Foreskin keratinocyte (primary cell): ENCODE measurements at places on chromosomes 2 and 18.

DNA sequence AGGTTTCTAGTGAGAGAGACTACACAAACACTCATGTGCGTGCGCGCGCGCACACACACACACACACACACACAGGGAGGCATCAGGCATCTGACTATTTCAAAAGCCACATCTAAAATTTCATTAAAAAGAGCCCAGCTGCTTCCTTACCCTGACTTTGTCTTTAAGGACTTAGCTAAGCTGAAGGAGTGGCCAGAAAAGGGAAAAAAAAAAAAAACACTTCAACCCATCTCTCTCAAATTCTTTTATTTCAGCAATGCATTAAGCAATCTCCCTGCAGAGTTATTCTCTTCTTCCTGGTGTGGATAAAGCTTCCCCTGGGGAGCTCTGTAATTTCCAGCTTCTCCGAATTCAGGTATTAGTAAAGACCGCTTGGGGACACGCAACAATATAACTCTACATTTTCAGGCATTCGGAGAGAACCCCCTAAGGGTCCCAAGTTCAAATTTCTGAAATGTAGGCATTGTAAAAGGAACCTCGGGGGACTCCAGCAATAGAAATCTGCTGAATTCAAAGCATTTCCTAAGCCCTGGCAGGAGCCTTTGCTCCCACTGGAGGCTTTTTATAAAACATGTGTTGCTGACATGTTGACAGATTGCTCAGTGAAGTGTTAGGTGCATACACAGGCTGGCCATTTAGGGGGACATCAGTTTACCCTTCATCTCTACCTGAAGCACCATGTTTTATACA, 67.0 kb downstream of the ZNF521 start:
- no peak for DNase-seq

DNA sequence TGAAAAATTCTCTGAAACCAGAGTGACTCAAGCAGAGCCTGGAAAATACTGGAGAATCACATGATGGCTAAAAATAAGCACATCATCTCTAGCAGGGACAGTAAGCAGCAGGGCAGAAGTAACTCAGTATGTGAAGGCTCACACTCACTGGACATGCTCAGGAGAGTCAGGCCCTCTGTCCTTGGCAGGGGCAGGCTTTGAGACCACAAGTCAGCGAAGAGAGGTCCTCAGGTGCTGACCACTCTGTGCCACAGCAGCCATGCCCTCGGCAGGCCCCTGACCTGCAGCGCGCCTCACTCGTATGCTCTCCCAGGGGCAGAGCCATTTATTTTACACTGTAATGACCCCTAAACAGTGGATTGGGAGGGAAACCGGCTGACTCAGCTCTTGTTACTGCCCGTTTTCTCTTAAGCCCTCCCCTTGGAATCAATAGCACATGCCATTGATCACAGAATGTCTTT, 76.8 kb downstream of the MAPRE2 start:
- no peak for DNase-seq

- no peak for DNase-seq
These were observed 290.1 kb downstream of the CLIP4 start for GRCh38 chr2:29405266-29405665.

- DNase-seq: no peak
These were observed 33.9 kb downstream of the MAPRE2 start for GRCh38 chr18:35075132-35075531.

DNA sequence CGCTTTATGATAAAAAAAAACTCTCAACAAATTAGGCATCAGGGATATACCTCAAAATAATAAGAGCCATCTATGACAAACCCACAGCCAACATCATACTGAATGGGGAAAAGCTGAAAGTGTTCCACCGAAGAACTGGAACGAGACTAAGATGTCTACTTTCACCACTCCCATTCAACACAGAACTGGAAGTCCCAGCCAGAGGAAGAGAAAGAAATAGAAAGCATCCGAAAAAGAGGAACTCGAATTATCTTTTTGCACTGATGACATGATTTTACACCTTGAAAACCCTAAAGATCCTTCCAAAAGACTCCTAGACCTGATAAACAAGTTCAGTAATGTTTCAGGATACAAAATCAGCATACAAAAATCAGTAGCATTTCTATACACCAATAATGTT, 121.6 kb downstream of the ZRANB3 start:
- DNase-seq: no peak

- DNase-seq: no peak
These were observed 196.9 kb downstream of the ANKRD30B start for GRCh38 chr18:14944838-14945237.

DNA sequence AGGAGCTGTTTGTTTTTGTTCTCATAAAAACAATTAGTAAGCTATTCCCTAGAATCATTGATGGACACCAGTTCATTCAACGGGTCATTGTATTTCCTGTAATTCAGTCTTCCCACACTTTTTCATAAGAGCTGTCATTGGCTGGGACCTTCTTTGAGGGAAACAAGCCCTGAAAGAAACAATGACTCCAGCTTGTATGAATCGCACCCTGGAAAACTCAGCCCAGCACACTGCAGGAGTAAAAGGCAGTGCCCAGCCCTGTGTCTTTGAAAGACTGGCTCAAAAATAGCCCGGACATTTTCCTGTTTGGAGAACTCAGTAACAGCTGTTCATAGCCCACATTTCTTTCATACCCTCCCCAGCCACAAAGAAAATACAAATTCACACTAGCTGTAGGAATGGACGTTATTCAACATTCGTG, 81.5 kb downstream of the NCKAP5 start:
- no peak for DNase-seq

DNA sequence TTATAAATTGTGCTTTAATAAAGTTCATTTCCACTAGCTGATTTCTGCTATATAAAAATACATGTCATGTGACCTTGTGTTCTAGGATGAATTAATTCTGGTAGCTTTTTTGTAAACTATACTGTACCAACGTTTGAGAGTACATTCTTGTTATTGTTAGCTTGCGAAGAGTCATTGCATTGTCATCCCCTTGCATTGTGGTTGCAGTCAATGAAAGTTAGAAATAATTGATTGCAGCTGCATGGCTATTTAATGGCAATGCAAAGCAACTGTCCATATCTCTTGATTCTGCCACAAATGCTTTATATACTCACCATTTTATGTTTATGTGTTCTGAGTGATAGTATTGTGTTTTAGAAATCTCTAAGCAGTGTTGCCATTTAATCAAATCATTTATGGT, 91.6 kb downstream of the ZNF407 start:
- no peak for DNase-seq

DNA sequence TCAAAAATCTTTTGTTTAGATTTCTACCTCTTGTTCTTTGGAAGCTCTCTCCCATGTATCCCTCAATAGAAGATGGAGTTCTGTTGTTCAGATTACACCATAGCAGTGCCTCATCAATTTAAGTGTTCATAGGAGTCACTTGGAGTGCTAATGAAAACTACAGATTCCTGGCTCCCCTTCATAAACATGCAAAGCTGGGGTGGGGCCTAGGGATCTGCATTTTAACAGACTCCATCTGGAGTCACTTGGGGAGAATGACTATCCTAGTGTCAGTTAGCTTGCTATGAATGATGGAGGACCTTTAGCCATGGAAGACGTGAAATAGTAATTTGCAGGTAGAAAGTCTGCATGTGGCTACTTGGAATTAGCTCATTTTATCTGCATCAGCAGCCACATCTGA, 105.4 kb downstream of the RGPD3 start:
- no peak for DNase-seq

- no peak for DNase-seq
These were observed 34.0 kb downstream of the CCNT2 start for GRCh38 chr2:134952608-134953007.

DNA sequence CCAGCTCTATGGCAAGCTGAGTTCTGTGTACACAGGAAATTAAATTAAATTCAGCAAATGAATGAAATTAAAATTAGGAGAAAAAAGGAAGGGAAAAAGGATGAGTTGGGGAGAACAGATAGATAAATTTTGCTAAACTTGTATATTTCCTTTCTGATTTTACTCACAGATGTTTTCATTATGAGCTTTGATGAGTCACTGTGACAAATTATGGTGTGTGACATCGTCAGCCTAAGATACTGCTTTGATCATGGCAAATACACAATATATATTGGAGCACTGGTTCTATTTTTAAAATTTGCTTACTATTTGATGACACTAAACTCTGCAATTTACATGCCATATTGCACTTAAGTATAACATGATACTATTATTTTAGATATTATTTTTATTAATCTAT, 464.6 kb upstream of the SPHKAP start:
- DNase-seq: no peak

- no peak for DNase-seq
These were observed 31.4 kb downstream of the ATOH8 start for GRCh38 chr2:85785027-85785822.

DNA sequence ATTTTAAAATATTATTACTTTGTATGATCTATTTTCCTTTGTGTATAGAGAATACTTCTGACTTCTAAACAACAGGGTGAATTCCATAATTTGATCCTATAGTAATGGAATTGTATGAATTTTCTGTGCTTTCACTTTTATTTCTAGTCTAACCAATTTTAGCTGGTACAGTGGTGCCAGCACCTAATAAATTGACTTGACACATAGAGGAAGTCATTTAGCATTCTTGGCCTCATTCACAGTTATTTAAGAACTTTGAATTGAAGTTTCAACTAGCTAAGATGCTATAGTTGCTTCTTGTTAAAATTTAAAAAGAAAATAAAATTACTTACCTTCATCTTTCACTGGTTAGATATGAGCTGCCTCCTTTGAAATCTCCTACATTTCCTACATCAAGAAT, 220.4 kb downstream of the CPS1 start:
- no peak for DNase-seq

GRCh38 chr2:6928452-6928851, 11.2 kb downstream of the RNF144A start:
- no peak for DNase-seq

- no peak for DNase-seq
These were observed 43.1 kb downstream of the PELI1 start for GRCh38 chr2:64101141-64101591.

- no peak for DNase-seq
These were observed 10.8 kb upstream of the YWHAQ start for GRCh38 chr2:9641641-9642040.

DNA sequence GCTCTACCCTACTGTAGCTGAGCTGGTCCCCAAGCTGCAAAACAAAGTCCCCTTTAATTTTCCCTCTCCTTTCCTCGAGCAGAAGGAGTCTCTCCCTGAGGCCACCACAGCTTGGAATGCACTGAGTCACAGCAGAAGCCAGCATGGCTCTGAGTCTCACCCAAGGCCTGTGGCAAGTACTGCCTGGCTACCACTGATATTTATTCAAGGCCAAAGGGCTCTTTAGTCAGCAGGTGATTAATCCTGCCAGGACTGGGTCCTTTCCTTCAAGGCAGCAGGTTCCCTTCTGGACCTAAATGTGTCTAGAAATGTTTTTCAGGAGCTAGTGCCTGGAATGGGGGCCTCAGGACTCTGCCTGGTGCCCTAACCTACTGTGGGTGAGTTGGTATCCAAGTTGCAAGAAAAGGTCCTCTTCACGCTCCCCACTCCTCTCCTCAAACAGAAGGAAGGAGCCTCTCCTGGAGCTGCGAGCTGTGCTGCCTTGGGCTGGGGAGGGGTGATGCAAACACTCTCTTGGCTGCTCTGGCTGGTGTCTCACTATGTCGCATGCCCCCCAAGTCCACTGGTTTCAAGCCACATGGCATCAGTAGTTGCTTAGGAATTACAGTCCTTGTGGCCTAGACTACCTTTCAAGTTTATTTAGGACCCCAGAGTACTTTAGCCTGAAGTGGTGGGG, 53.4 kb downstream of the CD28 start:
- peak; percentile 77 for DNase-seq

GRCh38 chr2:190792956-190793888, 87.4 kb upstream of the GLS start:
- DNase-seq: peak; percentile 87

GRCh38 chr2:164314148-164314547, 307.1 kb downstream of the GRB14 start:
- DNase-seq: peak; percentile 2

GRCh38 chr18:41744421-41745030, 210.5 kb upstream of the PIK3C3 start:
- no peak for DNase-seq

DNA sequence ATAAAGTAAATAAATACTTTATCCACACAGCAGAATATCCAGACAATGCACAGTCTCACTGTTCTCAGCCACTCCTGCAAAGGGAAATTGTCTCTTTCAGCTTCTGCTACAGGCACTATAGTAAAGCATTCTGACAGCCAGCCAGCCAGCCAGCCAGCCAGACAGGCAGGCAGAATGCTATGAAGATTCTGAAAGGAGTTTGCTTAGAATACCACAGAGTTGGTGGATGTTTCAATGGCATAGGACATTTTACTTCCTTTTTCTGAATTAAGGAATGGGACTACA, 116.1 kb upstream of the CYP26B1 start:
- DNase-seq: no peak

GRCh38 chr18:74622072-74622471, 24.4 kb downstream of the ZNF407 start:
- DNase-seq: no peak

GRCh38 chr2:68643011-68643873, at the start of gene PROKR1:
TSS of gene PROKR1 (plus strand) at chr2:68643579. CDS start at chr2:68645822, 2,243 bp downstream.
- DNase-seq: no peak

GRCh38 chr2:235468978-235469655, 24.7 kb upstream of the AGAP1 start:
- DNase-seq: peak; percentile 44

DNA sequence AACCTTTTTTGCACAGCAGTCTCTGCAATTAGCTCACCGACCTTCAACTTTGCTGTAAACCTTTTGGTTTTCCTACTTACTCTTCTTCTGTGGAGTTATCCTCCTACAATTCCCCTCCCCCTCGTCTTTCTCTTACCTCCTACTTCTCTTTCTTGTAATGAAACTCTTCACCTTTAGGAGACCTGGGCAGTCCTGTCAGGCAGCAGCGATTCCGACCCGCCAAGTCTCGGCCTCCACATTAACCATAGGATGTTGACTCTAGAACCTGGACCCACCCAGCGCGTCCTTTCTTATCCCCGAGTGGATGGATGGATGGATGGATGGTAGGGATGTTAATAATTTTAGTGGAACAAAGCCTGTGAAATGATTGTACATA, 8.3 kb downstream of the TBR1 start:
- DNase-seq: no peak
